ENCODE measurements at places on chromosomes 1 and 21. TPM values are rescaled to one million over a fixed set of nuclear protein-coding genes. Genes with fewer than 3 reads are reported as not detected.
A peak's percentile ranks its signal among the peaks of the same experiment; 100 is the strongest.

The SLC22A15 gene
- 4.5 TPM for total RNA-seq

The CNKSR1 gene
- total RNA-seq: 20.5 TPM

The BTBD8 gene
- 3.7 TPM for total RNA-seq

The VSIG8 gene
- total RNA-seq: not detected

The ZFP69 gene
- 3.2 TPM for total RNA-seq

The NTRK1 gene
- total RNA-seq: 0.23 TPM

The TFF2 gene
- total RNA-seq: 0.33 TPM

DNA sequence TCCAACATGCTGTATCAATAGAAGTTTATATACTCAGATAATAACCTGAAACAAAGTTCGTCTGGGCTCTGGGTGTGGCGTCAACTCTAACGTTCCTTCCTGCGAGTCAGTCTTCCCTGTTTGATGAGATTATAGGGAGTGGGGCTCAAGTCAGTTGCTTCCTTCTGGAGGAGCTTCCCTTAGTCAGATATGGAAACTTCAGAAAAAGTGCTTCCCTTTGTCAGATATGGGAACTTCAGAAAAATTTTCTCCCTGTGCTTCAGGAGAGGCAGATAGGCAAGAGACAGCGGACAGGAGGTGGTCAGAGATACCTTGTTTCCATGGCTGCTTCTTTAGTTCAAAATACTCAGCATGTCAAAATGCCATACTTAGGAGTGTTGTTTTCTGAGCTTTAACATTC is 51.1 kb upstream of the PRDX6 start:
- no peak overlapping the region for H3K4me3 ChIP-seq
- no peaks in the 10 kb centered on the region for H3K27me3 ChIP-seq
- peaks cover 54% of the 10 kb centered on the region for H3K4me1 ChIP-seq
- DNase-seq: no peak
- H3K27ac ChIP-seq: no peak overlapping the region

DNA sequence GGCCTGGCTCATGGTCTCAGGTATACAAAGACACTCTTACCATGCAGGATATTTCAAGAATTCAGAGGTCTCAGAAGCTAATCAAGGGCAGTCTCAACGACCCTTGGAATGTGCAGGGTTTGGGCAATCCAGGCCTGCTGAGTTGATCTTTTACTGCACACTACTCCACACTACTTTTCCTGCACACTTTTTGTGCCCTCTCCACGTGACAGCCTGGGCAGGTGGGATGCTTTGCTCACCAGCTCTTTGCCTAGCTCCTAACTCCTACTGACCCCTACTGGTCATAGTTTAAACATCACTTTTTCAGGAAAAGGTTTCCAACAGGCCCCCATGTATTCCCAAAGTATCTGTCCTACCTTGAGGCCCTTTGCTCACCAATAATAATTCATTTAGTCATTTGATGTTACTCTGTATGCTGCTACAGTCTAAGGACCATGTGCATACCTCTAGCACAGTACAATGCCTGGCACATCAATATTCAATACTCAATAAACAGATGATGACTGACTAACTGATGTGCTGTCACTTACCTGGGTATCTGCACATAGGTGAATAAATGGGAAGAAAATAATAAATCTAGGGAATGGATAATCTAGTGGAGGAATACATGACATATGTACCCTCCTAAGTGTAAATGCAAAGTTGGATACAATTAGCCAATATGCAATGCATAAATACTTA is 9.6 kb downstream of the DUSP23 start:
- H3K4me3 ChIP-seq: no peak overlapping the region
- H3K4me1 ChIP-seq: 0 out of 2 replicates have a peak, but pooled peaks cover under 1% of the 10 kb centered on the region
- no peak overlapping the region for H3K27ac ChIP-seq
- DNase-seq: peak; percentile 24
- no peaks in the 10 kb centered on the region for H3K36me3 ChIP-seq

- no peaks in the 10 kb centered on the region for H3K27me3 ChIP-seq
- peak; percentile 8 for DNase-seq
- H3K4me3 ChIP-seq: no peak overlapping the region
- no peaks in the 10 kb centered on the region for H3K36me3 ChIP-seq
These were observed 45.1 kb downstream of the TRIM11 start for GRCh38 chr1:228361314-228362140.

DNA sequence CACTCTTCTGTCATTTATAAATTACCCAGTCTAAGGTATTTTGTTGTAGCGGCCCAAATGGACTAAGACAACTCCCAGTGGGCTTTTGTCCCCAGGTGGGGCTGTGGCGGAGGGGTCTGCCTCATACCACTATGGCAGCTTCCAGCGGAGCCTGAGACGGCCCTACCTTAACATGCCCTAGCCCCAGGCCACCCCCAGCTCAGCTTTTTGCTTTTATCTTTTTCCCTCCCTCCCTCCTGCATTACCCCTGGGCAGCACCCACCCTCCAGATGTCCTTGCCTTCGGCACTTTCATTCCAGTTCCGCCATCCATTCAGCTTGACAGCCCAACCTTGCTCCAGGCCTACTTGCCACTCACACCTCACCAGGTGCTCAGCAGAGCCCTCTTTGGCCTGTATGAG is 307.3 kb downstream of the PTPRU start:
- no peak overlapping the region for H3K4me3 ChIP-seq
- H3K4me1 ChIP-seq: no peaks in the 10 kb centered on the region
- H3K27ac ChIP-seq: no peak overlapping the region

GRCh38 chr21:34639882-34640788 is 25.2 kb upstream of the RCAN1 start:
- H3K27ac ChIP-seq: no peak overlapping the region
- no peaks in the 10 kb centered on the region for H3K36me3 ChIP-seq
- no peak for DNase-seq
- H3K4me3 ChIP-seq: no peak overlapping the region
- H3K27me3 ChIP-seq: peaks cover 5% of the 10 kb centered on the region

DNA sequence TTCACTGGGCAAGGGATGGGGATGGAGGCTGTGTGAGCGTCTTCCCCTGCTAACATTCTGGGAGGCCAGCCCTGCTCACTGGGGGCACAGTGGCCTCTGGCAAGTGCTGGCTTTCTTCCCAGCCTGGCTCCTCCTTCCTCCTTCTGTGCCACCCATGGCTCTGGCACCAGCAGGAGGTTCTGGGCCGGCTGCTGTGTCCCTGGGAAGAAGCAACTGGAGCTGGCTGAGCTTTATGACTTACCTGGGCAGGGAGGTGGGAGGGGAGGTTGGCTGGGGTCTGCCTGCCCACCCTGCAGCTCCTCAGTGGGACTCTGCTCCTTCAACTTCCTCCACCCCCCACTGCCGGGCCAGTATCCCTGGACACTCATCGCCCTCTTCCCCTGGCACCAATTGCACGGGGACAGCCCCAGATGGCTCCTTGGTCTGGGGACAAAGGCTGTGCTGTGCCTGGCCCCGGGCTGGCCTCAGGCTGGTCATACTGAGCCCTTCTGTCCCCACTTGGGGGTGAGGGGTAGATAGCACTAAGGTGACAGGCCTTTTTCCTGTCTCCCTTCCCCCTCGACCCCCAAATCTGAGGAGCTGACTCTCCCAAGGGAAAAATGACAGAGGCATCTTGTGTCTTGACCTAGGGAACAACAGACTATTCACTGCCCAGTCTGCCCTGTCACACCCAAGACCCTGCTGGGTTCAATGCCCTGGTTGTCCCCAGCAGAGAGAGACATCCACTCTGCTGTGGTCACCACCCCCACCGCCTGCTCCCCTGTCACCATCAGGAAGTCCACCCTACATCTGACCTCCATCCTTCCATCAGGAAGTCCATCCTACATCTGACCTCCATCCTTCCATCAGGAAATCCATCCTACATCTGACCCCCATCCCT is 14.4 kb downstream of the CDK18 start:
- peaks cover 79% of the 10 kb centered on the region for H3K4me1 ChIP-seq
- 0 out of 2 replicates have a peak, but pooled peaks cover 3% of the 10 kb centered on the region for H3K36me3 ChIP-seq
- H3K4me3 ChIP-seq: no peak overlapping the region
- DNase-seq: no peak
- peak overlapping the region; percentile 12 for H3K27ac ChIP-seq

- DNase-seq: peak; percentile 43
- no peaks in the 10 kb centered on the region for H3K27me3 ChIP-seq
- peaks cover 16% of the 10 kb centered on the region for H3K4me1 ChIP-seq
- H3K27ac ChIP-seq: no peak overlapping the region
These were observed 132.8 kb downstream of the CLIC6 start for GRCh38 chr21:34801519-34802132.

GRCh38 chr1:14242123-14242522 is 356.4 kb upstream of the KAZN start:
- H3K36me3 ChIP-seq: no peaks in the 10 kb centered on the region
- H3K4me3 ChIP-seq: no peak overlapping the region
- H3K27ac ChIP-seq: no peak overlapping the region
- H3K27me3 ChIP-seq: no peaks in the 10 kb centered on the region
- peaks cover 8% of the 10 kb centered on the region for H3K4me1 ChIP-seq
- DNase-seq: no peak

Measured in WTC11 (cell line).